Foreskin fibroblast (primary cell): ENCODE measurements at places on chromosomes 5 and 9.

DNA sequence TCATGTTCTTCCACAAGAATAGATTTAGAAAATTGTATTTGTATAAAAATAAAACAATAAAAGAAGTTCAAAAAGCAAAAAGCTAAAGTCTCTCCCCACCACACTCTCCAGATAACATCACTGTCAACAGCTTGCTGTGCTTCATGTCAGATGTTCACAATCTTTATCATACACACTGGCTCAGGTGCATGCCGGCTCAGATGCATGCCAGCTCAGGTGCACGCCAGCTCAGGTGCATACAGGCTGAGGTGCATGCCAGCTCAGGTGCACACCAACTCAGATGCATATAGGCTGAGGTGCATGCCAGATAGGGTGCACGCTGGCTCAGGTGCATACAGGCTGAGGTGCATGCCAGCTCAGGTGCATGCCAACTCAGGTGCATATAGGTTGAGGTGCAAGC is 26.5 kb downstream of the SEMA4D start:
- no peak for DNase-seq

DNA sequence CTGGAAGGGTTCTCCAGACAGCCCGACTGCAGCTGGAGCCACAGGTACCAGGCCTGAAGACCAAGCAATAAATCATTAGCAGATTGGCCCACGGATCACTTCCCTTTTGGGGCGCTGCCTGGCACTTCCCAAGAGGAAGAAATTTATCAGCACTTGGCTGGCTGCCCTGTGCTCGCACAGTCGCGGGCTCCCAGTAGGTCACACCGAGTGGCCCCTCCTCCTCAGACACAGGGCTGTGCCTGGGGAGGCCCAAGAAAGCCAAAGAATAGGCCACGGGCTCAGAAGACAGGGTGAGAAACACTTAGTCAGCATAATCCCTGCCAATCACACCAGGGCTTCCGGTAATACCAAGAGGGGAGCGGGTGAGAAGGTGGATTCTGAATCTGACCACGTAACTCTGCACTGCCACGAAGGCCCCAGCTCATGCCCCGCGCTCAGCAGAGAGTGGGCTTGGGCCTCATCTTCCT is 115.7 kb upstream of the MSX2 start:
- no peak for DNase-seq

DNA sequence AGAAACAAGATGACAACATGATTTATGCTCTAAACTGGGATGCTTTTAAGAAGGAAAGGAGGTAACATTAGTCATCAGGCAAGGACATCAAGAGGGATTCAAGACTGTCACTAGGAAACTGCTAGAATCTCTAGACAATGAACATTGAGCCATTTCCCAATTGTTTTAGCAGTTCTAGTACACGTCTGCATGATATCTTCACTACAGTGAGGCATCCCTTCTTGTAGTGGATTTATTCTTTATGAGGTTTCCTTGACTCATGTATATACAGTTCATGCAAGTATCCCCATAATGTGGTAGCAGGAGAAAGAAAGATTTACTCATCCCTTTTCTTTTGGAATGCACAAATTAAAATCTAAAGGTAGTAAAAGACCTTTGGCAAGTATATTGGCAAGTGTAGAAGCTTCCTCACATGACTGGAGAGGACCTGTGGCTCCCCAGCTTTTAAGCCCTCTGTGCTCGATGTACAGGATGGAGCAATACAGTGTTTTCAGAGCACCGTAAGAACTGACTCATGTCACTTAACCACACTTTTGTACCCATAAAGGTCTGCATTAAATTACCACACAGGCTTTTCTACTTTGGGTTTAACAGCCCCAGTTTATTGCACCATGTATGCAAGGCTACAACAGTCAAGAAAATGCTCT is 335.9 kb downstream of the SEMA5A start:
- DNase-seq = peak; percentile 86

GRCh38 chr5:87260604-87261192 is 7.0 kb upstream of the RASA1 start:
- DNase-seq = no peak

- no peak for DNase-seq
Observed at GRCh38 chr5:171149772-171150171, 159.3 kb upstream of the TLX3 start.

GRCh38 chr5:140106101-140106500 is 7.8 kb upstream of the PURA start:
- DNase-seq = peak; percentile 20

DNA sequence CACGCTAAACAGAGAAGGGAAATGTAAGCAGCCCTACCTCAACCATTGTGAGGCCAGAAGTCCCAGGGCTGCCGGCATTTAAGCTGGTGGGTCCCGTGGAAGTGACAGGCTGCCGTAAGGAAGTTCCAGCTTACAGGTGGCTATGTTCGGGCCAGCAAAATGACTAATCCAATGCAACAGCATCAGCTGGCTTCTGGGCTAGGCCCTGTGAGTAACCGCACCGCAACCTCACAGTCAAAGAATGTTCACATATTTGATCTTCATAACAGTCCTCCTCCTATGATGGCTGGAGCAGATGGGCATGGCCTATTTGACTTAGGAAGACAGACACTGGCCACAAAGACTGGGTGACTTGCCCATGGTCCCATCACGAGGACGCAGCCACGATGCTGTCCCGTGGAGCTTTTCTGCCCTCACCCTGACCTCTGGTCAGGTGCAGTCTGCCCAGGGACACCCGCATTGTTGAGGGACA is 88.2 kb downstream of the LIFR start:
- peak; percentile 87 for DNase-seq

DNA sequence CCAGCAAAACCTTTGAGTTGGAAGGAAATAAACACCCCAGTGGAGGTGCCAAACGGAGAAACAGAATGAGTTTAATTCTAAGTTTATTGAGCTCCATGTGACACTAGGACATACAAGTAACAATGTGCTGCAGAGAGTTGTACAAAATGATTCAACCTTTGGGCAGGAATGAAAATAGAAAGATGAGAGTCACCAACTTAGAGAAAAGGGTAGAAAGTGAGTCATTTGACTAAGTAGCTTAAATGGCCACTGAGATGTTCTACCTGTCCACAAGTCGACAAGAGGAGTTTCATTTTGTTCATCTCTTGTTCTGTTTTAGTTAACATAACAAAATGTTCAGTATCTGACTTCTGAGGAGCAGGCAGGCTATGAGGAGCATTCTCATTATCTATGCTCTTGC is 284.7 kb downstream of the NR2F1-AS1 start:
- no peak for DNase-seq

DNA sequence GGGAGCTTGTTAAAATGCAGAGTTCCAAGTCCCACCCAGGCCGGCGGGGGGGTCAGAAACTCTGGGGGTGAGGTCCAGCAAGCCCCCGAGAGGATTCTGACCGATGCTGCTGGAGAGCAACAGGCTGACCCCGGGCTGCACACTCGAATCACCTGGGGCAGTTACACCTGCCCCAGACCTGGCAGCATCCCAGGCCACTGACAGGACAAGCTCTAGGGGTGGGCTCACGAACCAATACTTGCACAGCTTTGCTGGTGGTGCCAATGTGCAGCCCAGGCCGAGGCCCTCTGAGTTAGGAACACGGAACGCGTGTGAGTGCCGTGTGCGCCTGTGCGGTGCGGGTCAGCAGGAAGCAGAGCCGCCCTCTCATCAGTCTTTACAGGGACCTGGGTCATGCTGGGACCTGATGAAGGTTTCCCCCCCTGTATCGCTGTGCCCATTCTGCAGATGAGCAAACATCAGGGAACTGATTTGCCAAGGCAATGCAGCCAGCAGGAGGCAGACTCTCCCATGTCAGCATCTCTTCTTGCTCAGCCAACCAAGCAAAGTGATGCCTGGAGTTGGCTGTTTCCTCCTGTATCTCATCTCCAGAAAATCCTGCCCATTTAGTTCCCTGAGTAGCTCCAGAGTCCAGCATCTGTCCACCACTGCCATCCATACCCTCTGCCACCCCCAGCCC is 16.3 kb downstream of the FAM163B start:
- DNase-seq = no peak

DNA sequence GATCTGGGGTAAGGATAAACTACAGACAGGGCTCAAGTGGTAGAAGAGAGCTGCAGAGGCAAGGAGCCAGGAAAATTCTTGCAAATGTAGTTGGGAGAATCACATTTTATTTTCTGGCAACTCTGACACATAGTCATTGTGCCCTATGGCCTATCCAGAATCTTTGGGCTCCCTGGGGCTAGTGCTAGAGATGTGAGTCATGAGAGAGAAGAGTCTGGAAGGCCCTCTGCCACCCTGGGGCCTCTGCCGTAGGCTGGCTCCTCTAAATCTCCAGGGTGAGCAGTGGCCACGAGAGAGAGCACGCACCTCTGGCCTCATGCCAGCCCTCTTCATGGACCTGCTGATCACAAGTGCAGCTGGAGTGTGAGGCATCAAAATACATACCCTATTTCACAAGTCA is 74.3 kb upstream of the SSBP2 start:
- DNase-seq = peak; percentile 91

- DNase-seq = no peak
Observed at GRCh38 chr5:93460286-93460685, 120.7 kb downstream of the NR2F1-AS1 start.

- DNase-seq = no peak
Observed at GRCh38 chr5:142000704-142001484, 11.9 kb downstream of the GNPDA1 start.

GRCh38 chr5:179151286-179152118 is 91.3 kb downstream of the ZNF354C start:
- no peak for DNase-seq

- DNase-seq = peak; percentile 81
Observed at GRCh38 chr5:139369181-139369580, 13.9 kb downstream of the SLC23A1 start.

DNA sequence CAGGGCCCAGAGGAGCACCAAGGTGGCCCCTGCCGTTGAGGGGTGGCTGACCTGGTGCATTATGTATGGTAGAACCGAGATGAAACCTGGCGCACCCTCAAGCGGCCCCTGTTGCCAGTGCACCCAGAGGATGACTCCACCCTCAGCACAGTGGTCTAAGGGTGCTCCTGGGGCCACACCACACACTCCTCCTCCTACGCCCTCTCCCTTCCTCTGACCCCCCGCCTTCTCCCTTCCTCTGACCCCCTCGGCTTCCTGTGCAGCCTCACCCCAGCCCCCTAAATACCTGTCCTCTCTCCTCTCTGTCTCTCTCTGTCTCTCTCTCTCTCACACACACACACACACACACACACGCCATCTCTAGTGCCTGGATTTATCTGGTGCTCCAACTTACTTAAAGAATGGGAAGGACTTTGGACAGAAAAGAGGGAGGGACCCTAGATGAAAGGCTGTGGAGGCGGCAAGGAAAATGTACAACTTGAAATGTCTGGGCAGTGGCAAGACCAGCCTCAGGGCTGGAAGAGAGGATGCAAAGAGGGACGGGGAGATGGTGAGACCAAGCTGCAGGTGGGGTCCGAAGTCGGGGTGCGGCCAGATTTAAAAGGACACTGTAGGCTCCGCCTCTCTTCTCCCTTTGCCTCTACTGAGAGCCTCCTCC is 18.2 kb upstream of the SLC30A5 start:
- no peak for DNase-seq

DNA sequence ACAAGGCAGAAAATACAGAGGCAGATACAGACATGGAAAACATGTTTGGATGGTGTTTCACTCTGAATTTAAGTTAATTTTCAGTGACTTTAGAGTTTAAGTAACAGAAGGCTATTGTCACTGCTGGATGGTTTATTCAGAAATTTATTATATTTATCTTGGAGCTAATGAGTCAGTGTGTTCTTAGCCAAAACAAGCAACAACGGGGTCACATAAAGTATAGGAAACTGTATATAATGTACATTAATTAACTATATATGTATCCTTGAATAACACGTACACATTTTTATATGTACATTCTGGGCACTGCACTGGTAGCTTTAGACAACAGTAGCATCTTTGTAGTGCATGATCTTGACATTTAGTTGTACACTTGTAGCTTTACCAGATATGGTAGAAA is 30.7 kb downstream of the CYLC2 start:
- DNase-seq = no peak

- no peak for DNase-seq
Observed at GRCh38 chr5:5544094-5544663, 121.7 kb downstream of the ICE1 start.

DNA sequence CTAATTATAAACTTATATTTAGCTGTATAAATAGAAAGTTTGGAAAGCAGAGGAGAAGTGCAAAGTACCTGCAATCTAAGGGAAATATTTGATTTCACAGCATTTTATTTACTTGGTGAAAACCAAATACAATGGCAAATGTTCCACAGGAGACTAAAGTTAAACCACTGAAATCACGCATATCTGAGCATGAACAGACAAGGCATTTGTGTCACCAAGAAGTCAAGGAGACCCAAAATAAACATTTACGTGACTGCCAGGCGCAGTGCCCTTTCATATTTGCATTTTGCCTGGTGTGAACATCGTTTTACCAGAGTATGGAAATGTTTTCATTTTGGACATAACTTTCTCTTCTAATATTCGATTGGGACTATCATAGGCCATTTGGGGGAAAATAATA is 20.6 kb downstream of the UGCG start:
- DNase-seq = no peak

DNA sequence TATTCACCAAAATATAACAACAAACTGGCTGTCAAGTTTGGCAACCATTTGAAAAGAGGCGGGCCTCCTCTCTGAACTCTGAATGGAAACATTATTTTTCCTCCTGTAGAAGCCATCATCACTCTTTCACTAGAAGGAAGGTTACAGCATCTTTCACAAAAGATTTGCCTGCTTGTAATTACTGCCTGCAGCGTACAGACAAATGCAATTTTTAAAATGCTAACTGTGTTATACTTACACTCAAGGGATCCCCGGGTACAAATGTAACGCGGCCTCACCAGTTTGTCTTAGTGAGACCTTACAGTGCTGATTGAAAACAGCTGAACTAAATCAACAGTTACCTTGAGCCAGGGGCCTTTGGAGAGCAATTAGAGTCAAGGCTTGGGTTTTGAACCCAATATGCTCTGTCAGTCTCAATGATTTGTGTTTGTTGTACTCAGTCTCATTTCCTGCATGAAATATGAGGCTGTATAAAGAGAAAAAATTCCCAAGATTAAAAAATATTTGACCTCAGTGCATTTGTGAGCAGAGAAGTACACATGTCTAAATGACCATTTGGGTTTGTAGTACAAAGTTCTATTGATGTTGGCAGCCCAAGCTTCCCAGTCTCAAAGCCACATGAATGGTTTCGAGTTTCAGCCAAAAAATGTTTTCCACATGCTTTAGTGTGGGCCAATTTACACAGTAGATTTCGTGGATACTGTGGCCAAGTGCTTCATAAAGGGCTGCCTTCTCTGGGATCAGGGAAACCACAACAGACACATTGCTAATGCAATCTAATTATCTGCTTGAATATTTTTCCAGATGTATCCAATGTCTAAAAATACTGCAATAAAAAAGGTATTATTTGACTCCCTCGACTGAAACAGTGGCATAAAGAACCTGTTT is 500.0 kb downstream of the SPATA31D1 start:
- DNase-seq = peak; percentile 92
